ENCODE measurements at places on chromosomes 7 and 10. TPM values are rescaled to one million over a fixed set of nuclear protein-coding genes. Genes with fewer than 3 reads are reported as not detected.

- no peak for DNase-seq
Measured at GRCh38 chr10:3745521-3745920, 39.5 kb downstream of the KLF6 start.

Gene HHEX
- polyA plus RNA-seq, result 6.3 TPM

DNA sequence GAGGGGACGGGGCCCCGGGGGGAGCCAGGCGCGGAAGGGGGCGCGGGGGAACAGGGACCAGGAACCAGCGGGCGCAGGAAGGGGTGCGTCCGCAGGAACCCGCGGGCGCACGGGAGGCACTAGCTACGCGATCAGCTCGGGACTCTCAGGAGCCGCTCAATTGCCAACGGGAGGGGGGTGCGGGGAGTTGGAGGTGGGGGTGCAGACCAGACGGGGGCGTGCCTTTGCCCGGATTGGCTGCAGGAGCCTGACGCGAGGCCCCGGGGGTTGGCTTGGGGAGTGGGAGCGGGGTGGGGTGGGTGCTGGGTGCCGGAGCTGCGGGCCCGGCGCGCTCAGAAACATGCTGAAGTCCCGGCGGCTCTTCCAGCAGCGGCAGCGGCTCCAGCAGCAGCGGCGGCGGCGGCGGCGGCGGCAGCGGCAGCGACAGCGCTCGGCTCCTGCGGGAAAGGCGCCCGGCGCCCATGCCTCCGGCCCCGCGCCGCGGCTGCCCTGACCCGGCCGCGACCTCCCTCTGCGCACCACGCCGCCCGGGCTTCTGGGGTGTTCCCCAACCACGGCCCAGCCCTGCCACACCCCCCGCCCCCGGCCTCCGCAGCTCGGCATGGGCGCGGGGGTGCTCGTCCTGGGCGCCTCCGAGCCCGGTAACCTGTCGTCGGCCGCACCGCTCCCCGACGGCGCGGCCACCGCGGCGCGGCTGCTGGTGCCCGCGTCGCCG lies at the start of gene ADRB1:
ADRB1 (plus strand) TSS at position 335 of the 715 bp plus-strand sequence; CDS start at position 602, 267 bp downstream.
- DNase-seq, result peak; percentile 38

Gene MPLKIP
- 45.4 TPM for polyA plus RNA-seq

Gene CDHR1
- polyA plus RNA-seq, result 0.54 TPM

Gene FOXP2
- 10.0 TPM for polyA plus RNA-seq

DNA sequence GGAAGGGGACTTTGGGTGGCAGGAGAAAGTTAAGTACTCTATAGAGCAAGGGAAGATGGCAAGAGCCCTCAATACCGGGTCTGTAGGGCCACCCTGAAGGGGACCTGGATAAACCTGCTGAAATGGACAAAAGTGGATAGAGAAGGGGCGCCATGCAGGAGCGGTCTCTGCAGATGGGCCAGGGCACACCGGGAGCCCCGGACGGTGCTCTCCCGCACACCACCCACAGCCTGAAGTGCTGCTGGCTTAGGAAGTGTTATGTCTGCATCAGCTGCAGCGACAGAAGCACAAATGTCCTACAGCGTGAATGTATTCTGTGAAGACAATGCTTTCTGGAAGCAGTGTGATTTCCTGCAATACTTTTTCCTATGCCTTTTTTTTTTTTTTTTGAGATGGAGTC lies 37.7 kb downstream of the BRI3 start:
- no peak for DNase-seq

- no peak for DNase-seq
Measured at GRCh38 chr10:7407368-7408290, 3.2 kb downstream of the SFMBT2 start.

Gene CRHR2
- 0.20 TPM for polyA plus RNA-seq

Gene CALHM2
- 13.2 TPM for polyA plus RNA-seq

GRCh38 chr7:12231097-12231496 lies 20.0 kb downstream of the TMEM106B start:
- no peak for DNase-seq

DNA sequence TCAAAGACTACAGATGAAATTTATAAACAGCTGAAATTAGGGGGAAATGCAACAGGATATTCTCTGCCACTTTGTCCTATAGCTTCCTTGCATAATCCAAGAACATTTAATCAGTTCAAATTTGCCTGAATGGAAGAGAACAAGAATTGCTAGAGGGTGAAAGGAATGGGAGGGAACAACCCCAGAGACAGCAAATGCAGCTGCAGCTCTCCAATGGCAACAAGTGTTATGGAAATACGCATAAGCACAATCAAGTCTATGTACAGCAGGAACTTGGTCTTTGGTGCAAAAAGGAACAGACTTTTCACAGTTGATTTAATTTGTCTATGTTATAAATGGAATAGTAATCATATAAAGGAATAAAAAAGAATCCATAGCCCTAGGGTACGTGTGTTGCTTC lies 269.0 kb upstream of the ETV1 start:
- DNase-seq, result no peak

- no peak for DNase-seq
Measured at GRCh38 chr7:152759949-152760853, 649 bp downstream of the ACTR3B start.

DNA sequence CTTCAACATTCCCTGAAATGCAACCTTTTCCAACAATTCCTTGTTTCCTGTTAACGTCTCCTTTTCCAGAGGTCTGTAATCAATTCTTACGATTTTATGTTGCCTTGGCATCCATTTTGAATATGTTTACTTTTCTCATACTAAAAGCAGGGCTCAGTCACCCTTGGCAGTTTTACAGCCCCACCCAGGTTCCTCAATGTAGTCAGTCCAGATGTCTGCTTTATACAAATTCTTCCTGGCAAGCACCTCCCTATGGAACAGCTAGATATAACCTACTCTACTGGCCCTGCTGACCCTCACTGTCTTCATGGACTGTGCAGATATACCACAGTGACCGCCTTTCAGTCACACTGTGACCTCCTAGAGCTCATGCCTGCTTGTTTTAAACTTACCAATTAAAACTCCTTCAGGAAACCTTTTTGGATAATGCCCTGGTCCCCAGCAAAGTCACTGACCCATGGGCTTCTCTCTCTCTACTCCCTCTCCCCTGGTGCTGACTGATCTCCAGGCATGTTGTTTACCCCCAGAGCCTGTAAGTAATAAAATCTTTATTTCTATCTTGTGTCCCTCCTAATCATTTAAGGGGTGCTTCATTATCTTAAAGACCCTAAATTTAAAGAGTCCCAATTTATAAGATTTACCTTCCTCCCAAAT lies 147.1 kb upstream of the STEAP1 start:
- no peak for DNase-seq

GRCh38 chr10:46546591-46547540 lies 9.6 kb downstream of the GPRIN2 start:
- DNase-seq, result no peak

Gene CTAGE4
- 3.7 TPM for polyA plus RNA-seq

Gene ZNF727
- not detected for polyA plus RNA-seq

GRCh38 chr10:35336921-35337823 lies 863 bp downstream of the CCNY start:
- DNase-seq, result no peak

All from renal cortex interstitium (tissue), 15 donors.